ENCODE measurements at places on chromosomes 5 and 9.
A peak's percentile ranks its signal among the peaks of the same experiment; 100 is the strongest.

- DNase-seq: no peak
These were observed 68.8 kb upstream of the GRIA1 start for GRCh38 chr5:153421676-153422075.

DNA sequence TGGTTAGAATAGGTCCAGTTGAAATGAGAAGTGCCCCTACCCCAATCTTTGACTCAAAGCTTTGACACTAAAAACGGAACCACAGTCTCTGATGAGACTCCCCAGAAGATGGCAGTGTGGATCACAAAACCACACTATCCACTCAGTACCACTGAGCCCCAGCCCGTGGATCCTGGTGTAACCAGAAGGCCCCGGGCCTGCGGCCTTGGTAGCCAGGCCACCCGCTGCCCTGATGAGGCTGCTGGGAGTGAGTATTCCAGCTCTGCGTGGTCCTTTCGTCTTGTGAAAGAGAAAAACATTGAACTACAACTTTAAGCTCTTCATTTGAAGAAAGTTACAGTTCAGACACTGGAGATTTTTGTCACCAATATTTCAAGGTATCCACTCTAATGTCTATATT is 42.2 kb upstream of the FBP1 start:
- DNase-seq: peak; percentile 22

DNA sequence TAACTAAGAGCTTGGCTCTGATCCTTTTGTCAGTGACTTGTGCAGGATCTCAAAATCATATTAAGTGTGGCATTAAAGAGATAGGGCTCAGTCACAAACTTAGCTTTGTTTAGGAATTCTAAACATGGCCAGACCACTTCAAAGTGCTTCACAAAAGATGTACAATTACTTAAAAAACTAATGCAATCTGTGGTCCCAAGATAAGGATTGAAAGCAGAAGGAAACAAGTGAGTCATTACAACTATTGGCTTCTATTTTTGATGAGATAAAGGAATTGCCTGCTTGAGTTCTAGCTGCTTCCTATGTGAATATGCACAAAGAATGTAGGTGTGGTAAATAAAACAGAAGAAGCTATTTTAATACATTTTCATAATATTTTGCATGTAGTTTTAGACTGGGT is 44.9 kb upstream of the SLC12A2 start:
- DNase-seq: no peak

- peak; percentile 20 for DNase-seq
These were observed 49.4 kb upstream of the NEURL1B start for GRCh38 chr5:172591636-172592035.

DNA sequence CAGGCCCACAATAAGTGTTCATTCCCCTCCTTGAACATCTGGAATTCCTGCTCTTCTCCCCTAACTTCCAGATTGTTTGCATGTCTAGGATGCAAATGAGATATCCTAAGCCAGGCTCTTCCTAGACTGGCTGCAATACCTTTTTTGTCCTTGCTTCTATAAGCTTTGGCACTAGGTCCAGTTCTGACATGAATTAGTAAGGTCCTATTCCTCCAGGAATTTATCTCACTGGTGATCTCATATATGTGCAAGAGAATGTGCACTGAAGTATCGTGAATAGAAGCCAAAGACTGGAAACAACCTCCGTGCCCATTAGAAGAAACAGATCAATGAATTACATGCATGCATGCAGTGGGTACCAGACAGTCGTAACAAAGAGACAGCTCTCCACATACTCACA is 25.2 kb downstream of the DUSP1 start:
- DNase-seq: no peak

DNA sequence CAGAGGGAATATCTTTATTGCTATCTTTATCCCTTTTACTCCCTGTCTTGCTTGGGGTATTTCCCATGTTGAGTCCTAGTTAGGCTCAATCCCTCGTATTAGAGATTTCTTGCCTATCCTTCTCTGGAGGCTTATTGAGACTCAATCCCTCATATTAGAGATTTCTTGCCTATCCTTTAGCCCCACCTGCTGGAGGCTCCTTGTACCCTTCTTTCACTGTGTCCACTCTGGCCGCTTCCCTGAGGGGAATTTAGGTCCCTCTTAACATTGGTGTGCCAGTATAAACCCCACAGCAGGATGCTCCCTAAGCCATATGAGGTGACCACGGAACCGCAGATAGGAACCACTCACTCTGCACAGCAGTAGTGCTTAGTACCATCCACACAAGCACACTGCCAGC is 110.7 kb upstream of the MAMDC2 start:
- DNase-seq: no peak

GRCh38 chr9:17065062-17065461 is 69.8 kb upstream of the CNTLN start:
- no peak for DNase-seq

DNA sequence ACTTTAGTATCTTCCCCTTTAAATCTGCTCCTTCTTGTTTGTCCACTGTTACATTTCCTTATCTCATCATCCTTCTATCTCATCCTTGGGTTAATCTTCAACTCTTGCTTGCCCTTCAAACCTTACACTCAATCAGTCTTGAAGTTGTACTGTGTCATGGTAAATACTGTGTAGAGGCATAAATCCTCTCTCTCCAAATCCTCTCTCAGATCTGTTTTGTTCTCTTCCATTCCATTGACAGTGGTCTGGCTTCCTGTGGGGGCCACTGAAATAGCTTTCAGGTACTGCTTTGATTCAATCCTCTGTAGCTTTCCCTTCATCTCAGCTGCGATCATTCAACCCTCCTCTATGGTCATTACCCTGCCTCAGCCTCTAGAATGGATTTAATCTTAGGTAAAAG is 104.0 kb downstream of the PLCXD3 start:
- DNase-seq: no peak

DNA sequence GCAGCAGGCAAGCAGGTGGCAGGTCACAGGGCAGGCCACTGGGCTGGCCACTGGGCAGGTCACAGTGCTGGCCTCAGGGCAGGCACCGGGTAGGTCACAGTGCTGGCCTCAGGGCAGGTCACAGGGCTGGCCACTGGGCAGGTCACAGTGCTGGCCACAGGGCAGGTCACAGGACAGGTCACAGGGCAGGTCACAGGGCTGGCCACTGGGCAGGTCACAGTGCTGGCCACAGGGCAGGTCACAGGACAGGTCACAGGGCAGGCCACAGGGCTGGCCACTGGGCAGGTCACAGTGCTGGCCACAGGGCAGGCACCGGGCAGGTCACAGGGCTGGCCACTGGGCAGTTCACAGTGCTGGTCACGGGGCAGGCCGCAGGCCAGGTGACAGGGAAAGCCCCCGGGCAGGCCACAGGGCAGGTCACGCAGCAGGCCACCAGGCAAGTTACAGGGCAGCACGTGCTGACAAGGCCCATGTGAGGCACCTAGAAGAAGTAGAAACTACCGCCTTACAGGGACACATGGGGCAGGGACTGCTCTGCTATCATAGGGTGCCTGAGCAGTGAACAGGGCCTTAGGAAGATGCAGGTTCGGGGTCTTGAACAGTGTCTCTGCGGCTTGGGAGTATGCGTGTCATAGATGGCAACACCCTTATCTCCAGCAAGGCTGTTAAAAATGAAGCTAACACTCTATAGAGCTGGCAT is 18.6 kb upstream of the MED10 start:
- DNase-seq: no peak

- no peak for DNase-seq
These were observed 32.7 kb downstream of the TMEFF1 start for GRCh38 chr9:100505564-100506159.

DNA sequence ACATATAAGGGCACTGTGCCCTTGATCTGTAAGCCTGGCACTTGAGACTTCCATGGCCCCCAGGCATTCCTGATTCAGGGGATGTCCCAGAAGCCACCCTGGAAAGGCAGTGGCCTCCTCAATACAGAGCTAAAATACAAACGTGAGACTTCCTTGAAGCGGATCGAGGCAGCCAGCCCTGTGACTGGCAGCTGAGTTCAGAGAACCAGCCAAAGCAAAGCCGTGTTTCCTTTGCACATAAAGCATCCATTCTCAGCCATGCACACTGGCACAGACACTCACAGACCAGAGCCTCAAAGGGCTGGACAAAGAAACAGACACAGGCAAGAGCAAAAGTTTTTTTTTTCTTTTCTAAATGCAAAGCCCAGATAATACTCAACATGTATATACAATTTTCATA is 18.8 kb upstream of the CPEB4 start:
- DNase-seq: no peak

DNA sequence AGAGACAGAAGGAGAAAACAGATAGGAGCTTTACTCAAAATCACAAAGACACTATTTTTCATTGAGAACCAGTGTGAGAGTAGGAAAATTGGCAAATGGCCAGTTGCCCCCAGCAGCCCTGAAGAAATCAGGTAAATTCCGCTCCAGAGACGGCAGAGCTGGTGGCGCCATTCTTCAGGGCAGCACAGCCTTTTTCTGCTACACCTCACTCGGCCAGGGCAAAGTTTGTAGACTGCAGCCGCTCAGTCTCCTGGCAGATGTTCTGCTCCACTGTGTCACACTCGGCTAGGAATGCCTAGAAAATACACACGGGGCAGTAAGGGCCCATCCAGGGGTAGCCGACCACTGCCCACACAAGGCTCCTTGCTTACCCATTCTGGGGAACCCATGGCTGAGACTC is 9.5 kb downstream of the BAG1 start:
- no peak for DNase-seq

GRCh38 chr9:75149841-75150241 is 61.5 kb downstream of the OSTF1 start:
- no peak for DNase-seq

DNA sequence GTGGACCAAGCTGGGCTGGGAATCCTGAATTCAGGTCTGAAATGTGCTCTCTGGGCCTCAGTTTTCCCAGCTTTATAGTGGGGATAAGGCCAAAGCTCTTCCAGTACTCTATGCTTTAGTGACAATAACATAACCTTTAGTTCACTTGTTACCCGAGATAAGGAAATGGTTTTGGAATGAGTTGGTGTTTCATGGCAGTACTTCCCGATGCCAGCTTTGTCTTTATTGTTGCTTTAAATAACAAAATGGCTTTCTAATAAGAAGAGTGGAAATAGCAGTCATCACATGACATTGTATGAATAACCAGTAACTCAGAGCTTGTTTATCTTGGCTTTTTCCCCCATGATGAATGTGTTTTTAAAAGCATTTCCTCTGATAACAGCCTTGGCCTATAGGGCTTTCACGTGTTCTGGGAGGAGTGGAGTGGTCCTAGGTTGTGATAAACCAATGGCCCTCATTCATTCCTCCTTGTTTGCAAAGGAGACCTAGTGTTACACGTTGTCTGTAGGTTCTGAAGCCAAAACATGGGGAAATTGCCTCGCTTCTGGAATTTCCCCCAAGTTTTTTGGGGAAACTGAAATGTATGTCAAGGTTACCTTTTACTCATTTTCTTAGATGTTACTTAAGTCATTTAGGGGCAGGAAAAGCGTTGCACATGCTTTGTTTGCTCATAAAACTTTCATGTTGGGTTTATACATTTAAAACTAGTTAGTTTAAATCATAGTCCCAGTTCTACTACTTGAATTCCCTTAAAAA is 53.7 kb downstream of the ZNF618 start:
- DNase-seq: no peak
